ENCODE measurements at places on chromosomes 4 and X.

- DNase-seq: no peak
Measured at GRCh38 chr4:122777846-122778673, 45.6 kb downstream of the BBS12 start.

- no peak for DNase-seq
Measured at GRCh38 chrX:47662144-47662657, 3.2 kb upstream of the UXT start.

- DNase-seq: no peak
Measured at GRCh38 chr4:172750910-172751309, 417.7 kb upstream of the GALNT7 start.

DNA sequence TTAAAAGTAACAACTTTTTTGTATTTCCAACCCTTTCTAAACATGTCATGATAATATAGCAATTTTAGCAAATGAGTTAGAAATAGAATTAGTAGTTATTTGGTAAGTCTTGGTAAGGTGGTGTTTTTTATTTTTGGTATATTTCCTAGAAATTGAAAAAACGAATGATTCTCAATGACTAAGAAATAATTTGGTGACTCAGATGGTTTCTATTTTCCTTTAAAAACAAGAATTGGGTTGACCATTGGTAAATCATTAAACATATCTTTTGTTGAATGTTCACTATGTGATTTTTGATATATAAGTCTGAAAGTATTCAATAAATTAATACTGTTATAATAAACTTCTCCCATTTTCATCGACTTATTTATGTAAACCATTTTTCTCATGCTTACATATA is 206.2 kb upstream of the BANK1 start:
- no peak for DNase-seq

DNA sequence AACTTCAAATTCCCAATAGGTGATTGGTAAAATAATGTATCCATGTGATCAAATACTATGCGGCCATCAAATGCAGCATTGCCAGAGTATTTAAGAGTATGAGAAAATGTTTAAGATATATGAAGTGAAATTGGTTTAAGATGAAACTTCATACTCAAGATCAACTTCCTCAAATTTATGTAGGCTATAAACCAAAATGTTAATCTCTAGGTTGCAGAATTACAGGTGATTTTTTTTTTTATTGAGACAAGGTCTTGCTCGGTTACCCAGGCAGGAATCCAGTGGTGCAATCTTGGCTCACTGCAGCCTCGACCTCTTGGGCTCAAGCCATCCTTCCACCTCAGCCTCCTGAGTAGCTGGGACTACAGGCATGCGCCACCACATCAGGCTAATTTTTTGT is 25.3 kb downstream of the ACSL4 start:
- no peak for DNase-seq

- DNase-seq: no peak
Measured at GRCh38 chr4:60344908-60345307, 855.2 kb upstream of the ADGRL3 start.

Data from SHP77 (cell line).